ENCODE measurements at places on chromosomes 13 and 19.

DNA sequence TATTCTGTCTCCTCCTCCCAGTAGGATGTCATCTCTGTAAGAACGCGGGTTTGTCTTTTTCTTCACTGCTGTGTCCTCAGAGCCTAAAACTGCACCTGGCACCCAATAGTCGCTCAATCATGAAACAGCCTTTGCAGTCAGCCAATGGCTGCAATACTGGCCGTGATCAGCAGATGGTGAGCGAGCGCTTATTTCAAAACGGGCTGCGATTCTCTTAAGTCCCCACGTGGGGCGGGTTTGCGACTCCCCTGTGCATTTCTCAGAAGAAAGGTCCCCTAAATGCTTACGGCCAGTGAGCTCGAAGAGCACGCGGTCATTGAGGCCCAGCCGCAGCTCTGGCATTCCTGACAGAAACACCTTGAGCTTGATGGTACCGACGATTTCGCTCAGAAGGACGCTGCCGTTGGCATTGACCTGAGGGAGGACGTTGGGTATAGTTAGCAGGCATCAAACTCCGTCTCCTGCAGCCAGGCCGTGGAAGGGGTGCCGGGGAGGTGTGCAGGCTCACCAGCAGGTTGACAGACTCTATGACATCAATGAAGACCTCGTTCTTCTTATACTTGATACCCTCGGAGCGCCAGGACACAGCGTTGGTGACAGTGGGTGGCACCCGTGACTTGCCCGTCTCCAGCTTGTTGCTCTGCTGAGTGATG, 6.0 kb downstream of the AP1M2 start:
- DNase-seq: peak; percentile 98

DNA sequence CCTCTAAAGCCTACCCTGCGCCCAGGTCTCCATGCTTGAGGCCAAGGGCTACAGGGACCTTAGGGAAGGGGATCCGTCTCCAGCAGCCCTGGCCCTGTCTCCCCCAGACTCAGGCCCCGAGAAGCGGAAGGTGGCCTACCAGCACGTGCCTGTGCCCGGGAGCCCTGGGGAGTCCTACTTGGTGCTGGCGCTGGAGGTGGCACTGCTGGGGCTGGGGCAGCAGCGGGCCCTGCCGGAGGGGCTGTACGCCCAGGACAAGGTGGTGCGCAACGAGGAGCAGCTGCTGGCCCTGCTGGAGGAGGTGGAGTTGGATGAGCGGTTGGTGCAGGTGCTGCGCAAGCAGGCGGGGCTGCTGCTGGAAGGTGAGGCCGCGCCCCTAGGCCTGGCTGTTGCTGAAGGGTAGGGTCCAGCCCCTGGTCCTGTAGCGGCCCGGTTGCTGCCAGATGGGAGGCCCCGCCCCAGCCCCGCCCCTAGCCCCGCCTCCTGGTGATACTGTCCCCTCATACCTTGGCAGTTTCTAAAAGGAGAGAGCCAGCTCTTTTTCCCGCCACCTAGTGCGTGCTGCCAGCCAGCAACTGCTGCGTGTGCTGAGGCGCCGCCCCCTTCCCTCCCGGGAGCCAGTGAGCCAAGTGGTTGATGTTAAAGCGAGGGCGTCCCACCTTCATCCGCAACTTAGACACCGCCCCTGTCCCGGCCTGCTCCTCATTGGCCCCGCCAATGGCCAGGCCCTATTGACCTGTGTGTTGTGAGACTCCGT, 22.6 kb downstream of the ZSWIM4 start:
- DNase-seq: no peak

GRCh38 chr13:113907635-113908617, 44.0 kb upstream of the GAS6 start:
- no peak for DNase-seq

DNA sequence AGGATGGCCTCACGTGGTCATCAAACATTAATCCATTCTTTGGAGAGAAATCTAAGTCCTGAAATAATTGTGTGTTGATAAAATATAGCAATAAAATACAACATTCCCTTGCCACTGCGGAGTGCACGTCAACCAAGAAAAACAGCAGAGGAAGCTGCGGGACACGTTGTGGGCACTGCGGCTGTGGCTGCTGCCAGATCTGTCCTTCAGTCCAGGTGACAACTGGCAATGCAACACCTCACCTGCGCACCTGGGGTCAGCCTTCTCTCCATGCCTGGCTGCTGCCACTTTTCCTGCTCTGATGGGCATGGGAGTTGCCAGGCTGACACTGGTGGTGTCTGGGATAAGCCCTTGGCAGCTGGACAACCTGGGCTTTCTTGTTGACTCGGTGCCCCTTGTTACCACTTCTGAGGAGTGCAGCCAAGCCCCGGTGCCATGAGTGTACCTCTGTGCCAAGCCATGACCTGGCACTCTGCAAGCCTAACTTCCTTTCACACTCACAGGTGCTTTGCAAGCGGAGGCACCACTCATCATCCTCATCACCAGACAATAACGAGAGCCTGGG, 251.6 kb upstream of the TSHZ3 start:
- DNase-seq: no peak

- peak; percentile 64 for DNase-seq
Observed at GRCh38 chr19:45768655-45768983, 433 bp downstream of the SIX5 start.

Data from OCI-LY7 (cell line).